ENCODE measurements at places on chromosomes 16 and 17.

GRCh38 chr17:55458287-55458900 lies 36.8 kb upstream of the MMD start:
- DNase-seq: no peak

GRCh38 chr17:42517516-42517915 lies 18.5 kb upstream of the NAGLU start:
- DNase-seq: peak; percentile 84

GRCh38 chr16:1909561-1910231 lies 8.5 kb downstream of the HS3ST6 start:
- DNase-seq: no peak

- DNase-seq: peak; percentile 70
These were observed 984 bp downstream of the CENPV start for GRCh38 chr17:16352303-16352666.

Measured in RKO (cell line).